Naive thymus-derived CD8-positive, alpha-beta T cell (primary cell): ENCODE measurements at places on chromosomes 12 and 14. TPM values are rescaled to one million over a fixed set of nuclear protein-coding genes. Genes with fewer than 3 reads are reported as not detected.

GRCh38 chr12:102765736-102766135 is 151.3 kb downstream of the PAH start:
- no peak for DNase-seq

DNA sequence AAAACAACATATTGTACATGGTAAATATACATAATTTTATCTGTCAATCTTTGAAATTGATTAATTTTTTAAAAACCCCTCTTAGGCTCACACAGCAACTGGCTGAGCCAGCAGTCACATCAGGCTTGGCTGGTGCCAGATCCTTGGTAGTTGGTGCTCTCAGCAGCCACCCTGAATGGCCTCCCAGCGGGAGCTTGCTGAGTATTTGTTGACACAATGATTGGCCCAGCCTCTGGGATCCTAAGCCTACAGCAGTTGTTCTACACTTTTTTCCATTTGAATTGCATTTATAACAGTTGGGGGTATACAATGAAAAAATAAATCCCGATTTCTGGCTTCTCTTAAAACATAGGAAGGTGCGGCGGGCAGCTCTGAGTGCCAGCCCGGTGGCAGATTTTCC is 11.1 kb downstream of the PRKAB1 start:
- DNase-seq, result no peak

DNA sequence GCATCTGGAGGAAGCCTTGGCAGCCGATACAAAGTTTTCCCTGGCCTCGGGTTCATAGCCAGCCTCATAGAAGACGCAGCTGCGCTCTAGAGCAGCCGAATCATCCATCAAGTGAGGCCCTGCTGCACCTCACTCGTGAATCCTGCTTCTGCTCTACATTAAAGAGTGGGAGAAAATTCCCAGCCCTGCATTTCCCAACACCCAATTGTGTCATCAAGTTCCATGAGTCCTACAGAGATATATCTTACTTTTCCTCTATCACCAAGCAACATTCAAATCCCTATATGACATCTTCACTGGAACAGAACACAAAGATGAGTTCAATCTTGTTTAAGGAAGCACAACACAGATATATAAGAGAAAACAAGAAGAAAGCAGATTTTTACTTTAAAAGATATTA is 139.3 kb downstream of the TTC7B start:
- no peak for DNase-seq

DNA sequence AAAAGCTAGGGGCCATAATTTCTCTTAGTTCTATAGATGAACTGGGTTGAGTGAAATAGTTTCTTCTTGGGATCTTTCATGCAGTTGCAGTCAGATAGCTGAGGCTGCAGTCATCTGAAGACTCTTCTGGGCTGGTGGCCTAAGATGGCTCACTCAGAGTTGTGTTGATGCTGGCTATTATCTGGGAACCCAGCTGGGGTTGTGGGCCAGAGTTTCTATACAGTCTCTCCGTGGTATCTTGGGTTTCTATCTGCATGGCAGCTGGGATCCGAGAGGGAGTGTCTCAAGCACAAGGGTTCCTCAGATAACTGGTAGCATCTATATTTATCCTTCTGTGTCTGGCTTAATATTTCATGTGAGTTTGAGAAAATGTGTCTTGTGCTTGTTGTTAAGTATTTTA is 21.1 kb downstream of the AVPR1A start:
- DNase-seq, result no peak

DNA sequence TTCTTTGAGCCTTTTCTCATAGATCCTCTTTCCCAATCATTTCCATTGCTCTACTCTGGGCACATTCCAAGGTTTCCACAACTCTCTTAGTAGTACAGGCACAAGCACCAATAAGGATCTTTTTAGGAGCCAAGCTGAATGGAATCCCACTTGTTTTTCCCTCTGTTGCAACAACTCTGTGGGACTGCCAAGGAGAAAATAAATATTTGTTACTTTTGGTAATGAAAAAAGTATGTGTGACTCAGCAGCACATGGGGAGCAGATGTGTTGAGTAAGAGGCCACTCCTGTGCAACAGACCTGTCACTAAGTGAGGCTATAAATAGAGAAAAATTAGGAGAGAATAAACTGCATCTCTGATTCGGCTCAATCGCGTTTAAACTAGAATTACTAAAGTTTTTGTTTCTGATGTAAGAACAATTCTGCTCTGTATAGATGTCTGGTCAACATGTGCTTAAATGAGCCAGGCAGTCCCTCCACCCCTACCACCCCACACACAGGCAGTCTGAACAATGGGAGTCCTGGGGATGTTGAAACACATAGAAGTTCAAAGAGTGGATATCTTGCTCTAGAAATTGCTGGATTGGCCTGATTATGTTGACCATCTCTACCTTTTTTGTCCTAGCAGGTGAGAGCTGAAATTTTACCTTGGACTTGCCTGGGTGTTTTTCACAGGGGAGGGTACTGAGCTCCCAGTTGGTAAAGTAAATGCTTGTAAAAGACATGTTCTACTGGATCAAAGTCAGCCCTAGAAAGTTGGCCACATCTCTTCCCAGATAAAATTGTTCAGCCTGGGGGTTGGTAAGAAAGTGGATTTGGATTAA is 244.3 kb upstream of the NOVA1 start:
- DNase-seq, result no peak

Gene CLEC9A
- total RNA-seq, result not detected

GRCh38 chr12:47899466-47899865 is 5.3 kb downstream of the VDR start:
- no peak for DNase-seq

Gene SERPINA9
- not detected for total RNA-seq

DNA sequence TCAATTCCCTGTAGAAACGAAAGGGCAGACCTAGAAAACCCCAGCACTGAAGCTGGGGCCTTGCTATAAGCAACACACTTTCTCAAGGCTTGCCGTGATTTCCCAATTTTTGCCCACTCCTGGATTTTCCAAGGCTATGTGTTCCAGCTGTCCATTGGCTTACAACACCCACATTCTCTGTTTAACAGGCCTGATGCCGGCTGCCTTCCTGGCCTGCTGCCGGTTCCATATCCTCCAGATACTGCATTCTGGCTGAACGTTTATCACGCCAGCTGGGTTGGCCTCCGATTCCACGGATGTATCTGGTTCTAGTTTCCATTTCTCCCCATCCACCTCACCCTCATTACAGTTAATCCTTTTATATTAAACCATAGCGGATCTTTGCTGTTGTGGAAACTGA is 2.0 kb upstream of the PCNX1 start:
- DNase-seq, result no peak

- no peak for DNase-seq
These were observed 393 bp downstream of the SYT1 start for GRCh38 chr12:78864870-78865463.

- no peak for DNase-seq
These were observed 164.1 kb downstream of the ATP23 start for GRCh38 chr12:58105225-58106119.

DNA sequence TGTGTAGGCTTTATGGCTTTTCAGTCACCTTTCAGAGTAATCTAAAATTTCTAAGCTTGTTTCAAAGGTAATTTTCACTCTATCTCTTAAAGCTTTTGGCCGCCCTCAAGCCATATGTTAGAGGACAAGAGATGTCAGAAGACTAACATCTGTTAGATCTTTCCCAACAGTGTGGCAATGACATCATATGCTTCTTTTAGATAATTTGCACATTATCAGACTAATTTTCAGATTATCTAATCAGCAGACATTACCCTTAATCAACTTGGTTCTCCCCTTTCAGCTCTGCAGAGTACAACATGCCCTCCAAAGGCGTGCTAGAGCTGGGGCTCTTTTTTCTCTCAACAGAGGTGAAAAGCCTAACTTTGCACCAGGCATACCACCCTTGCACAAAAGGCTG is 207.1 kb downstream of the DPF3 start:
- DNase-seq, result no peak

GRCh38 chr14:105069871-105070759 is 4.9 kb upstream of the GPR132 start:
- no peak for DNase-seq

GRCh38 chr12:32534698-32535097 is 135.3 kb downstream of the FGD4 start:
- DNase-seq, result no peak

DNA sequence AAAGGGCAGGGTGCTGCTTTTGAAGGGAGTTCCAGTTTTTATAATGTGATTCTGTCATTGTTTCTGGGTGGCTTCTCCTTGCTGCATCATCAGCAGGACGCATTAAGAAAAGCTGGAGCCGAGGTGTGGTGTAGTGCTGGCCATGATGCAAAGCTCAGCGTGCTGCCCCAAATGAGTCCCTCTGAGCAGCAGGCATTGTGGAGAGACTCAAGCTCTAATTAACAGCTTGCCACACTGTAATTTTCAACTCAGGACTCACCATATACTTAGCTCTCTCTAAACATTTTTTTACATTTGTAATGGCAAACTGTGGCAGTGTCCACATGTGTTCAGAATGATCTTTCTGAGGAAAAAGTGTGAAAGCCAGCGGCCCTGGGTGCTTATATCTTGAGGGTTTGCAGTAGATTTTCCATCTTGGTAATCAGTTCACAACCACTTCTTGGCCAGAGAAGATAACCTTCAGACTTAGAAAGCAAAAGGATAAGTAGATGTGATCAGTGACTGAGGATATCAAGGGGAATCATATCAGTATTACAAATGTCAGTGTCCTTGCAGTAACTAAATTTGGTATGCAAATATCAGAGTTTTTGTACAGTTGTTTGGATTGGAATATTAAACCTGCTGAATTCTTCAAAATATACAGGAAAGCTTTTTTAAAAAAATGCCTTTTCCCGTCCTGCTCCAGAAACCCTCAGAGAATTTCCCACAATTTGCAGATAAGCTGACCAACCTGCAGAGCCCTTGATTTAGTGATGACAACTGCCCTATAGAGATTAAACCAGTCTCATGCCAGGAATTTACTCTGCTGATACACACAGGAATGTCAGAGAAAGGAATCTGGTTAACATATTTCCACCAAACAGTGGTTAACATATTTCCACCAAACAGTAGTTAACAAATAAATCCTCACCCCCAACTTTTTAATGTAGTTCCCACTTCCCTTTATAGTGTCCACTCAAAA is 63.6 kb downstream of the DAAM1 start:
- no peak for DNase-seq

DNA sequence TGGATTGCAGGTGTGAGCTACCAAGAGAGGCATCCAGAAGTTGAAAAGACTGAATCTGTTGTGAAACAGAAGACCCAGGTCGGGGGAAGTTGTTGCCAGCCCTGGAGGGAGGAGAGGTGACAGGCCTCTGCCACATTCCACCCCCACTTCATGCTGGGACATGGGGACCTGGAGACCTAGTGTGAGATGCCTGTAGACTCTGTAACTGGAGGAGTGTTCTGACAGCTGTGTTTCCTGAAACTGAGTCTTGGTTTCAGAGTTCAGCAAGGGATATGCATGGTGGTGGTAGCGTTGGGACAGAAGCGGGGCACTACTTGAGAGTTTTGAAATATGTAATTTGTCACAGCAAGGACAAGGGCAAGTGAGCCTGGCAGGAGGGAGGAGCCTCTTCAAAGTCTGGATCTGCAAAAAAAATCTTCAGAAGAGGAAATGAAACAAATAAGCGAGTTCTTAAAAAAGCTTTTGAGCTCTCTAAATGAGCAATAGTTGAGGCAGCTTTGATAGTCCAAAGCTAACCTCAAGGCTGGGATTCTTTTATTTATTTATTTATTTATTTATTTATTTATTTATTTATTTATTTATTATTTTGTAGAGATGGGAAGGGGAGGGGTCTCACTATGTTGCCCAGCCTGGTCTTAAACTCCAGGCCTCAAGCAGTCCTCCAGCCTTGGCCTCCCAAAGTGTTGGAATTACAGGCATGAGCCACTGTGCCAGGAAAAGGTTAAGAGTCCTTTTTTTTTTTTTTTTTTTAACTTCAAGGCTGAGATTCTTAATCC is 58.9 kb upstream of the EEA1 start:
- DNase-seq, result peak; percentile 2

GRCh38 chr12:114287821-114288525 is 118.0 kb downstream of the TBX5 start:
- DNase-seq, result no peak

- DNase-seq, result no peak
These were observed 42.9 kb downstream of the IGF1 start for GRCh38 chr12:102437511-102437910.

GRCh38 chr12:13576935-13577500 is 380.5 kb downstream of the EMP1 start:
- no peak for DNase-seq

- peak; percentile 18 for DNase-seq
These were observed 28.2 kb upstream of the LRP1-AS start for GRCh38 chr12:57175428-57176138.

GRCh38 chr12:91023326-91024004 is 18.7 kb upstream of the EPYC start:
- DNase-seq, result no peak

Gene DDX23
- 159 TPM for total RNA-seq

DNA sequence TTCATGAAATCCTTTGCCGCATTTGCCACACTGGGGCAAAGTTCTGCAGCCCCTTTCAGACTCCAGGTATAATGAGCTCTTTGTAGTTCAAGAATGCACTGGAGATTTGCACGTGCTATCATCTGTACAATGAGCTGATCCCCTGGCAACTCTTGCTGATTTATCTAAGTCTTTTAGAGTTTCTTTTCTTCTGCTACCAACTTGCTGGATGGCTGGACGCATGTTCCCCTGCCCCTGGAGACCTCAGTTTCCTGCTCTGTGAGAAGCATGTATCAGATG is 103.2 kb downstream of the CMKLR1 start:
- DNase-seq, result no peak

Gene AQP6
- not detected for total RNA-seq

Gene IL31
- total RNA-seq, result not detected

DNA sequence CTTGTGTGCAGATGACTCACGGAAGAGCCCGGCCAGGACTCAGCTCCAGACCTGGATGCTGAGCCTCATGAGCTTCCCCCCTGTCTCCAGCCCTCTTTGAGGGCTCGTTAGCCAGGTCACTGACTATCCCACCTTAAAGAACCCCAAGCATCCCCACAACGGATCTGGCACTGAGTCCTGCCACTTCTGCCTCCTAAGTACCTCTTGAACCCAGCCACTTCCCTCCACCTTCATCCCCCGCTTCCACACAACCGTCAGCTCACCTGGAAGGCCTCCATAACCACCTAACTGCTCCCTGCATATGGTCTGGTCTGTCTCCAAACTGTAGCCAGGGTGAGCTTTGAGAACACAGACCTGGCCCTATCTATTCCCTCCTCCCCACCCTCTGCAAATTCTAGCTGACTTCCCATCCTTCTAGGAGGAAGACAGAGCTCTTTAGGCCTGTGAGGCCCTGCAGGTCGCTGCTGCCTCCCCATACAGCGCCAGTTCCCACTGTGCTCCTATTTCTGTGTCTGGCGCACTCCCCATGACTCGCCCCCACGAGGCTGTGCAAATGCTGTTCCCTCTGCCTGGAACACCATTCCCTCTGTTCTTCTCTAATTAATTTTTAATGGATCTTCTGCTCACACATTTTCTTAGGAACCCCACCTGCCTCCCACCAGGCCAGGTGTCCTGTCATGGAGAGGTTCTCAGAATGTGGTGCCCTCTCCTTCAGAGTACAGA is 2.9 kb upstream of the HSP90AA1 start:
- DNase-seq, result no peak

- no peak for DNase-seq
These were observed 9.3 kb downstream of the DAAM1 start for GRCh38 chr14:59197695-59198262.

Gene GALNT6
- 1.5 TPM for total RNA-seq

GRCh38 chr12:127396734-127397133 is 870.2 kb upstream of the TMEM132C start:
- DNase-seq, result no peak

- DNase-seq, result no peak
These were observed 1.0 kb downstream of the SLC6A12 start for GRCh38 chr12:212715-213526.

Gene PLD4
- total RNA-seq, result 1.2 TPM
